ENCODE measurements at places on chromosomes 12 and 14.

DNA sequence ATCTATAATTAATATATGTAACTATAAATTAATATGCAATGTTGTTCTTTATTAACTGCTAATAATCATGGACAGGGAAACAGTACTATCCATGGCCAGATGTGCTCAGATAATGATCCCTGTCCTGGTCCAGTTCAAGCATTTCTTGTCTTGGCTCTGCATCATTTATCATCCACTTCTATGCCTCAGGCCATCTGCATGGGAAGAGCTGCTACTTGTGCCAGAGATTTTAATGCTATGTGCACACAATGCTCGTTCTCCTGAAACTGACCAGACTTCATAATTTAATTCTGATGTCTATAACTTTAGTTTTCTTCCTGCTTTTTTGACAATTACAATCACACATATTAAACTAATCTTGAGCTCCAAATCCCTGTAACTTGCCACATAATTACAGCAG is 11.2 kb upstream of the TMX1 start:
- no peak for DNase-seq

DNA sequence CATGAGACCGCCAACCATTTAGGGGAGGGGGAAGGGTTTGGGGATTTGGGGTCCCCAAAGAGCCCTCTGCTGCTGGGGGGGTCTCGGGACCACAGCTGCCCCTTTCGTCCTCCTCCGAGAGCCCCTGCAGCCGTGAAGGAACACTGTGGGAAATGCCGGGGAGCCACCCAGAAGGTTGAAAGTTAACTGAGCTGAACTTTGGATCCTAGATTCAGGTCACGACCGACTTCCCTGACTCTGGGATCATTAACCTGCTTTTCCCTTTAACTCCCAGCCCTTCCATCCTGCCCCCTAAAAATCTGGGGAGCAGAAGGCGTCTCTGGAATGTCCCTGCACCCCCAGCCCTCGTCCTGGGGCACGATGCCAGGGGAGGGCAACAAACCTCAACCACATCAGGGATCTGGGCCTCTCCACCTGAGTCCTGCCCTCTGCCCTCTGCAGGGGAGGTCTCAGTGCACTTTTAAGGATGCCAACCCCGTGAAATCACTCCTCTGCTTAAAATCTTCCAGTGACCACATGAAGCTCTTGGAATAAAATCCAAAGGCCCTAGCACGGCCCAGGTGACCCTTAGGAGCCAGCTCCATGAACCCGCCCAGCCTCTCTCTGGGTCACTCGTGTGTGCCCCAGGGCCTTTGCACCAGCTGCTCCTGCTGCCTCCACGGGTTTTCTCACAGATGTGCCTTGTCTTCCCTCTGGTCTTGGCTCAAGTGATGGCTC is 95.0 kb downstream of the RFLNA start:
- DNase-seq = no peak

- no peak for DNase-seq
These were observed 57.7 kb downstream of the MVK start for GRCh38 chr12:109631302-109631701.

DNA sequence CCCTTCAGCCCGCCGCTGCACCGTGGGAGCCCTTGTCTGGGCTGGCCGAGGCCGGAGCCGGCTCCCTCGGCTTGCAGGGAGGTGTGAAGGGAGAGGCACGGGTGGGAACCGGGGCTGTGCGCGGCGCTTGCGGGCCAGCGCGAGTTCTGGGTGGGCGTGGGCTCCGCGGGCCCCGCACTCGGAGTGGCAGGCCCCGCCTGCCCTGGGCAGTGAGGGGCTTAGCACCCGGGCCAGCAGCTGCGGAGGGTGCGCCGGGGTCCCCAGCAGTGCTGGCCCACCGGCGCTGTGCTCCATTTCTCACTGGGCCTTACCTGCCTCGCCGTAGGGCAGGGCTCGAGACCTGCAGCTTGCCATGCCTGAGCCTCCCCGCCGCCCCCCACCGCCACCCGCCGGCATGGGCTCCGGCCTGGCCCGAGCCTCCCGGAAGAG is 21.4 kb downstream of the TMEM121 start:
- no peak for DNase-seq

GRCh38 chr12:52267699-52268098 is 6.7 kb upstream of the KRT86 start:
- DNase-seq = no peak

GRCh38 chr12:118402251-118402650 is 25.9 kb downstream of the SUDS3 start:
- no peak for DNase-seq

DNA sequence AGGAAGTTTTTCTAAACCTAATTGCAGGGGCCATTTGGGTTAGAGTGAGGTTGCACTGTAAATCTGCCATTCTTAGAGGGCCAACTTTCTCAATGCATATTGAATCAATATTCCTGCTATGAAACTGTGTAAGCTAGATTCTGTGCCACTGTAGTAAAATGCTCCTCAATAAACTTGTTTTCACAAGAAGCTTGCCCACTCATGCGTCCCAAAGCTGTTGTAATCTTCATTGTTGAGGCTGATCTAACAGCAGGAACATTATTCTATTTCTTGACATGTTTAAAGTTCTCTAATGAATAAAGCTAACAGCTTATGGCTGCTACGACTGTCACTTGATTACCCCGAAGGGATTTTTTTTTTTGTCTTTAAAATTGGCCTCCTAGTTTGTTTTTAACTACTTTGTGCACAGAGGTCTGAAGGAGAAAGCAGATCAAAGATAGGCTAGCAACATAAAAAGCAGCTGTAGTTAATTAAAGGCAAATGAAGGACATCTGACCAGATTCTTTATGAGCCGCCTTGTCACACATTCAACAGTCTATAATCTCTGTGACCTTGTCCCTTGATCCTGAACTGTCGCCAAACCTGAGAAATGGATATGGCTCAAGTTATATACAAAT is 243.7 kb downstream of the PAX9 start:
- DNase-seq = no peak

- no peak for DNase-seq
These were observed 14.6 kb downstream of the PAX9 start for GRCh38 chr14:36676236-36676635.
